Activated CD8-positive, alpha-beta T cell treated with anti-CD3 and anti-CD28 coated beads, Interleukin-2, amount 10 ng/mL, durations not matched to agents 7 days and 5 days (primary cell): ENCODE measurements at places on chromosomes 2 and 18. TPM values are rescaled to one million over a fixed set of nuclear protein-coding genes. Genes with fewer than 3 reads are reported as not detected.
A peak's percentile ranks its signal among the peaks of the same experiment; 100 is the strongest.

CACNB4 gene
- total RNA-seq, result 0.47 TPM

CLEC4F gene
- total RNA-seq, result not detected

GKN1 gene
- total RNA-seq, result not detected

CAPN14 gene
- total RNA-seq, result not detected

IL36G gene
- not detected for total RNA-seq

TDRD15 gene
- not detected for total RNA-seq

SIX2 gene
- total RNA-seq, result not detected

ZNG1B gene
- total RNA-seq, result 36.4 TPM

ZNF407 gene
- 16.6 TPM for total RNA-seq

UCN gene
- total RNA-seq, result 2.2 TPM

RNF152 gene
- not detected for total RNA-seq

UNC50 gene
- 26.1 TPM for total RNA-seq

RELCH gene
- total RNA-seq, result 32.8 TPM

FZD7 gene
- total RNA-seq, result not detected

GBX2 gene
- total RNA-seq, result not detected

DNA sequence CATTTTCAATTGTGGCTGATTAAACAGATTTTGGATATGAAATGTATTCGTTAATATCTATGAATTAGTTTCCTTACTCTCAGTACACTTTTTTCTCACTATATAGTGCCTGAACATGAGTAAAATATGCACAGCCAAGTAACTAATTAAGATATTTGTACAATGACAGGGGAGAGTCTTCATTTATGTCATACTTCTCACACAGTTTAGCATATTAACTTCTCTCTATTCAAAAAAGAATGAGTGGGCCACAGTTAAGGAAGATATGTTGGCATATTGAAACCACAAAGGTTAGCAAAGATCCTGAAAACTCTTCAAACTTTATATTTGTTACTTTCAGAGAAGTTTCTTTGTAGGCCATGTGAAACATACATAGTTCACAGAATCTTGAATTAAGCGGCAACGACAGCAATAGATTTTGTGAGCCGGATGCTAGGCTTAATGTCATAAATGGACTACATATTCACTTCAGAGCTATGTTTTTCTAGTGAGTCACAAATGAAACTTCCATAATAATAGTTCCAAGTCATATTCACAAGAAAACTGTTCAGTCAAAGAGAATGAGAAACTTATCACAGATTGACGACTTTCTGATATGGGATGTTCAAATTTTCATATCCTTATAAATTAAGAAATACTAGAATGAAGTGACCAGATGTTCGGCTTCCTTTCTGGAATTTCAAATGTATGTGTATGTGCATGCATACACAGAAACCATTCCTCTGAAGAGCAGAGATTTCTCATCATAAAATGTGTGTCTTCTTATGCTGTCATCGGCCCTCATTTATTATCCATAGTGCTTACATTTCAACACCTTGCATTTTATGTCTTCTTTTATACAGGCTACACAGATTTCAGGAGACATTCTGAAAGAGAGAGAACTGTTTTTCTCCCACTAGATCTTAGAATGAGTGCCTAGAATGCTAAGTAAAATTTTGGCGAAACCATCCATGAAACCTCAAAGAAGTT lies 584.0 kb downstream of the SATB2 start:
- no peak for DNase-seq

GRCh38 chr18:62280058-62280457 lies 45.1 kb upstream of the TNFRSF11A start:
- no peak for DNase-seq

DNA sequence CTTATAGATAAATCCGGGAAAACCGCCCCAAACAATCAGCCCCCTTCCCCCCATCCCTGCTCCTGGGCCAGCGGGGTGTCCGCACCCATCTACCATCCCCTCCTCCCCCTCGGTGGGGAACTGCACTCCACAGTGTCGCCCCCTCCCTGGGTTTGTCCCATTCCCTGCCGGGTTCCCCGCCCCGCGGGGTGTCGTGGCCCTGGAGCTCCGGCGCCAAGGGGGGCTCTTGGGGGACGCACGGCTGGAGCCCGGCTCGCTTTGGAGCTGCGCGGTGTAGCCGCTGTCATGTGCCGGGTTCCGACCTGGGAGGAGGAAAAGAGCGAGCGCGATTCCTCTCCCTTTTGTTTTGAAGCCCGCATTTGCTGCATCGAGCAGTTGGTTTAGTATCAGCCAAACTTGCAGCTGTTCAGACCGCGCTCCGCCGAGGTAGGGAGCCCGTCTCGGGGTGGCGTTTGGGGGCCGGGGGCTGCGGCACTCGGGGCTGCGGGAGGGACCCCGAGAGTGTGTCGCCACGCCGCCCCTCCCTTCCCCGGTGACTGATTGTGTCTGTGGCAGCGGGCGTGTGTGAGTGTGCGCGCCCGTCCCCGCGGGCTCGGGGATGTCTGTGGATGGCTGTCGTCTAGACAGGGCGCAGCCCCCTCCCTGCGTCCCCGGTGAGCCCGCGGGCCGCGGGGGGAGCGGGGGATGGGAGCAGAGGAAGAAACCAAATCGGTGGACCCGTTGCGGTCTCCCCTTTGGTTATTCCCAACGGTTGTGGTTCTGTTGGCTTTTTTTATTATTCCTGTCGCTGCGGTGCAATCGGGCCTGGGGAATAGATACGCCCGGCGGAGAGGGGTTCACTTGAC lies 797 bp downstream of the CTIF start:
- DNase-seq, result peak; percentile 27

GRCh38 chr18:37714691-37715090 lies 149.1 kb upstream of the CELF4 start:
- DNase-seq, result no peak

DNA sequence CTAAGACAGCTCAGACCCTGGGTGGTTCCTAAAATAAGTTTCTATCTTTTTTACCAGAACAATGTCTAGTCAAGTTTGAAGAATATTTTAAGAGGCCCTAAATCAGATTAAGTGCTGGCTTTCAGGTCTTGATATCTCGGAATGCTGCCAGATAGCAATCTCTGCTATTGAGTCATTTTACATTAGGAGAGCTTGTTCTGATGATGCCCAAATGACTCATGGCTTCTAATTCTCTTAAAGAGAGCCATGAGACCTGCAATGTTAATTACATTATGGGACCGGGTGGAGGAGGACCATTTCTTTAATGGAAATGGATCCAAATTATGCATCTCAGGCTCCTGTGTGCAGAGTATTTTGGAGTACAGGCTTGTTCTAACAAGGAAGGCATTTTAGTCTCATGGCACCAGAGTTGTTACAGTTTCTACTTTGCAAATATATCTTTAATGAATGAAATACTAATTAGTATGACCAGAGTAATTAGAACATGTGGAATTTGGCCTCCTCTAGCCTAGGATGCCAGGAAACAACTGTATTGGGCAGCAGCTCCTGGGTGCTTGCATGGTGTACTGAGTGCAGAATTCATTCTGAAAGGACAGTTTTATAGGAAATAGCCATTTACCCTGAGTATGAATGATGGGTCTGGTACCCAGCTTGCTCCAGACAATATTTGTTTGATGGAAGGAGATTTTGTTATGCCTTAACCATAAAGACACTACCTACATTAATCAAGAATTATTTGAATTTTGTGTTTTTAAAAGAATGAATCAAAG lies 94.0 kb upstream of the SULT1C3 start:
- no peak for DNase-seq

DNA sequence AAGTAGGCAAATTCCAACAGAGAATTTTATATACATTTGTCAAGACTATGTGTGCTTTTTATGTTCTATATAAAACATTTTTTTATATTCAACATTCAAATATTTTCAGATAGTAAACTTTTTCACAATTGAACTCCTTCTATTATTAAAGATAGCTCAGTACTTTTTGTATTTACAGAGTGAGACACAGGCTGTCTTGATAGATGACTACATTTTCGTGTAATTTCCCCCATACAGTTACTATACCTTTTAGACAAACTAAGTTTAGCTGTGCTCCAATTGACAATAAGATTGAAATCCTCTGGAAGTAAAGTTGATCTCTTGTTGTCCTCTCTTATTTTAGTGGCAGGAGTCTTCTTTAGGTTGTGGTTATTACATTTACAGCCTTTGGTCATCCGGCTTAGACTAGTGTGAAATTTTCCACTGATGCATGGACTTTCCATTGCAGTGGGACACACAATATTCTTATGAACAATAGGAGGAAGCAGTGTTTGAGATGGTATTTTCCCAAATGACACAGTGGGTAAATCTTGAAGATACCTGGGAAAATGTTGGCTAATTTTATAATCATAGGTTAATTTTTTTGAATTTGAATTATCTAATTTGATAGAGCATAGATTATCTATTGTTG lies 21.0 kb downstream of the ZSWIM2 start:
- no peak for DNase-seq

DNA sequence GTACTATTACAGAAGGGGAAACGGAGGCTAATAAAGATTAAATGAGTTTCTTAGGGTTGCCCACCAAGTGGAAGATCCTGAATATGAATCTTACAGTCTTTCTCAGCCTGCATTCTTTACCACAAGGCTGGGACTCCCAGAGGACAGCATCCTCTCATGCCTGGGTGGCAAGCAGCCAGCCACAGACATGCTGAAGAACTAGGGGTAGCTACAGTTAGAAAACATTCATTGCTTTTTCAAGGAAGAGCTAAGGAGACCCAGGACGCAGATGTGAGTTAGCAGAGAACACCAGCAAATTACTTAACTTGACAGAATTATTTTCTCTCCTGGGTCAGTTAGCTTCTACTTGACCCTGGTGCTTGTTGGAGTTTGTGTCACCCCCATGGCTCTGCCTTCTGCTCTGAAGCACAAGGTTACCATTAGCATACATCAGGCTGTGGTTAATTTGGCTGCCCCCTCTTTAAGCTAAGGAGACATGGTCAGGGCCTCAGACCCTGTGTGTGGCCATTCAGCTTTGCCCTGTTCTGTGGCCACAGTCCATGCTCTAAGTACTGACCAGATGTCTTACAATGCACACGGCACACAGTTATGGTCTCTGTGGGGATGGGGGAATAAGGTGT lies 132.3 kb upstream of the TNP1 start:
- DNase-seq, result no peak

DNA sequence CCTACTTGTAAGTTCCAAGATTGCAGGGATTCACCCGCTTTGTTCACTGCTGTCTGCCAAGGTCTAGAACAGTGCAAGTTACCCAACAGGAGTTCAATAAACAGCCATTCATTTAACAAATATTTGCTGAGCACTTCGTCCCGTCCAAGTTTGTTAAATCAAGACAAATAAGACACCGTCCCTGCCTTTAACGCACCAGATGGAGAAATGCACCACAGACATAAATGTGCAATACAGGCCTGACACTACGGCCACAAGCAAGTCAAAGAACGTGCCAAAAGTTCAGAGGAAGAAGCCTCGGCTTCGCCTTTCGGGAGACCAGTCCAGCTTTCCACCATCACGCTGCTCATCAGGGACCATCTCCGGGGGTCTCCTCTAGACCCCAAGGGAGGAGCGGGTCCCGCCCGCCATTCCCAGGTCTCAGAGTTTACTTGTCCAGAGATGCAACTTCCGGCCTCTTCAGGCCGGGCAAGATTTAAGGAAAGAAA lies 429 bp downstream of the C2orf76 start:
- no peak for DNase-seq

- DNase-seq, result no peak
These were observed 32.3 kb downstream of the EMX1 start for GRCh38 chr2:72949642-72950041.

DNA sequence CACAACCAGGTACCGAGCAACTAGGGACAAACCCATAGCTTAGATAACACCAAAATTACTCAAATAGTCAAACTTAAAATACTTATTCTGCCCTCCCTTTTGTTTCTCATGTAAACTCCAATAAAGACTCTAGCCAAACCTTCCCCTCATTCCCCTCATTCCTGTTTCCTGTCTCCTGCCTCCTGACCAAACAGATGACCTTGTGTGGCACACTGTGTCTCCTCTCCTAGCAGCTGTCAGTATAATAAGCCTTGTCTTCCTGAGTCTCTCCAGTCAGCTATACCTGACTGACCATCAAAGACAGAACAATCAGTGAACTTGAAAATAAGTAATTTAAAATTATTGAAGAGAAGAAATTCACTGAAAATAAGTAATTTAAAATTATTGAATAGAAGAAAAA lies 14.3 kb downstream of the SULT1C4 start:
- DNase-seq, result no peak

DNA sequence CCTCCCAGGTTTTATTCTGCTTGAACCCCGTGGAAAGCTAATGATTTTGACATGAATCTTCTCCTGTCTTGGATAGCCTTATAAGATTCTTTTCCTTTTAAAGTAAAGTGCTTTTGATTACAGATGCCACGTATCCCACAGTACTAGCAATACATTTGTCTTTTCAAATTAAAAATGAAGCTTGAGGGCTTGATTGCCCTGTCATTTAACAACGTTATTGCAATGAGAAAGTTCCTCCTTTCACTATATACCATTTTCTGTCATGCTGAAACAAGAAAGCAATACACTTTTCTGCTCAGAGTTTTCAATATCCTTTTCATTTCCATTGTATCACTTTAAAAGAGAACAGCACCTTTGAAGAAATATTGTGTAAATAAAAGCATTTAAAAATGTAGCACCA lies 814.7 kb downstream of the LRP1B start:
- DNase-seq, result no peak

GRCh38 chr2:54403512-54404238 lies 52.5 kb upstream of the SPTBN1 start:
- no peak for DNase-seq

- DNase-seq, result no peak
These were observed 308.3 kb downstream of the MYCN start for GRCh38 chr2:16248571-16249105.

DNA sequence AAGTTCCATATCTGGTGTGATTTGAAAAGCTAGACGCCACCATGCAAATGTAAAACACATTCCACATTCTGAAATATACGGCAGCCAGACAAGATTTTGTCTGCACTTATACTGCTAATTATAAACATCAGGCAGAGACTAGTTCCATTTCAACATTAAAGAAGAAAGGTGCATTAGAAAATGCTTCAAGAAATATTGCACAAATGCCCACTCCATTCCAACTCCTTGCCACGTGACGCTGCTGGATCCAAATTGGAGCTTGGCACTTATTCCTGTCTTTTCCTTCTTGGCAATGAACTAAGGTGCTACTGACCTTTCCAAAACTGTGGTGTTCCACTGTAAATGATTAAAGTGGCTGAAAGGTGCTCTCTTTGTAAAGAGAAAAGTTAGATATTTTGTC lies 6.3 kb downstream of the COL6A3 start:
- DNase-seq, result no peak

GRCh38 chr18:51614967-51615571 lies 417.6 kb upstream of the MEX3C start:
- DNase-seq, result no peak

GRCh38 chr18:75010689-75011088 lies 198.2 kb downstream of the PTGR3 start:
- no peak for DNase-seq

GRCh38 chr2:237341872-237342271 lies 72.1 kb downstream of the COL6A3 start:
- DNase-seq, result no peak

DNA sequence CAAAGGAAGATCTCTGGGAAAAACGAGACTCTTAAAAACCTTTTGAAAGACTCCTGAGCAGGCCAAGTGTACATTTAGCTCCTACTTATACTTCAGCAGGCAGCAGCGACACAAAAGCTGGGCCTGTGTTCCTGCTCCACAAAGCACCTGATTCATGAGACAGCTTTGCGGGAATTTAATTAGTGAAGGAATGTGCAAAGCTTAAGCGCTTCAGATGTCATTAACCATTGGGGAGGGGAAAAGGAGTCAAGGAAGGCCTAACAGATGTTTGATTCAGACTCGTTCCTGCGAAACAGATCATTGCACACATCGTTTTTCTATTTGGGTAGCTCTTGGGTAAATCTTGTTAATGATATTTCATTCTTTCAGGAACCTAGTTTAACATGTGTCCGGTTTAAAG lies 125.9 kb downstream of the MAIP1 start:
- DNase-seq, result no peak
